ENCODE measurements at places on chromosomes 13 and 19.

DNA sequence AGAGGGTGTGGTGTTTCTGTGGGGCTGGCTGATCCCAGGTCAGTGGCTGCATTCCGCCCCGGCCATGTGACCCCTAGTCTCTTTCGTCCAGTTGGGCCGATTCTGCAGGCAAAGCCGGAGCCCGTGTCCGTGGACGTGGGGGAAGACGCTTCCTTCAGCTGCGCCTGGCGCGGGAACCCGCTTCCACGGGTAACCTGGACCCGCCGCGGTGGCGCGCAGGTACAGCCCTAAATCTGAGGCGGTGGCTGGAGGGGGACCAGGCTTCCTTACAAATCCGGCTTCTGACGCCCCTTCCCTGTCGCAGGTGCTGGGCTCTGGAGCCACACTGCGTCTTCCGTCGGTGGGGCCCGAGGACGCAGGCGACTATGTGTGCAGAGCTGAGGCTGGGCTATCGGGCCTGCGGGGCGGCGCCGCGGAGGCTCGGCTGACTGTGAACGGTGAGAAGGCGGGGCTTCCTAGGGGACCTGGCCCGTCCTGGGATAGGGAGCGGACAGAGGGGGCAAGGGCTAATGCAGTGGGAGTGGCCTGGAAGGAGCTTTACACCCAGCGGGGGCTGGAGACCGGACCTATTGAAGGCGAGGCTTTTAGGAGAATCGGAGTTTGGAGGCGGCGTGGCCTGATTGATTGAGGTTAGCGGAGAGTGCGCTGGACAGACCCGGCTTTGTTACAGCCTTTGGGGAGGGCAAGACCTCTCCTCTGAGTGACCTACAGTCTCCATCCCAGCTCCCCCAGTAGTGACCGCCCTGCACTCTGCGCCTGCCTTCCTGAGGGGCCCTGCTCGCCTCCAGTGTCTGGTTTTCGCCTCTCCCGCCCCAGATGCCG lies 4.3 kb downstream of the KIRREL2 start:
- DNase-seq, result no peak

DNA sequence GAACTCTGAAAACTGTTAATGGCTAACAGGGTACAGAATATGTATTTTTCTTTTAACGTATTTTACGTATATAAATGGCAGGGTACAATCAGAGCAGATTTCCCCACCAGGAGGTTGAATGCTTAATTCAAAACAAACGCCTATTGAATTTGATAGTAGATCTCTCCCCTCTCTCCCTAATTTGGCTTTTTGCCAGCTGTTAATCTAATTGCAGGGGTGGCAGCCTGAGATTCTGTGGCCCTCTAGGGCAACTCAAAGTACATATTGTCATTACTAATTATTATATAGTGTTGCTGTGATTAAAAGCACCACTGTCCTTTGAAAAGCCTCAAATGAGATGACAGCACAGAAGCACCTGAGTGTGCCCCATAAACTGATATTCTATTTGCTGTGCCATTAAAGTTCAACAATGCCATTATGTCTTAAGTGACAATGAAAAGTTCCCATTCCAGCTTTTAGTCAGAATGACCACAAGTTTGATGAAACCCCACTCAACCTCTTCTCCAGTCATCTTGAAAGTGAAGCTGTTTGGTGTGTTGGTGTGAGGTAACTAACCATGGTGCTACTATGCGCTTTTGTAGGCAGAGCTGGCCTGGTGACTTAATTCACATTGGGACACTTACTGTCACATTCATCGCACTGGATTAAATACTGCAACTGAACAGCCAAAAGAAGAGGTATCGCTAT lies 351.4 kb downstream of the KCNRG start:
- no peak for DNase-seq

DNA sequence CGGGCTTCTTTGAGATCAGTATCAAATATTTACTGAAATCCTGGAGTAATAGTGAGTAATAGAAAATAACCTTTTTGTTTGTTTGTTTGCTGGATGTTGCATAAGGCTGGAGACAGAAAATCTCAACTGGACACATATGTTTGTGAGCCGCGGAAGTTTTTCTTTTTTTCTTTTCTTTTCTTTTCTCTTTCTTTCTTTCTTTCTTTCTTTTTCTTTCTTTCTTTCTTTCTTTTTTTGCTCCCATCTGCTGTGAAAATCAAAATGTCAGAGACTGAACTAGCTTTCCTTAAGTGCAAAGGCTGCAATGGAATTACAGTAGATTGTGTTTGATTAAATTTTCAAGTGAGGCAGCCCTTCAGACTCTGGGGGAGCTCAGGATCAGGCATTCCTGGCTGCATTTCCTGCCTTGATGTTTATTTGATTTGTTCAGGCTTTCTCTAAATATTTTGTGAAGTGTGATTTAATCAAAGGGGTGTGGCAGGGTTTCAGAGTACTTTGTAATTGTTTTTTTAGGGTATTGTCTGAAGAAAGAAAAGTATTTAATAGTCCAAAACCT lies 319 bp downstream of the FRY start:
- DNase-seq, result no peak

GRCh38 chr19:44539991-44540390 lies 10.5 kb upstream of the CEACAM20 start:
- DNase-seq, result no peak

All from GM12891 (cell line).